CD4-positive, alpha-beta T cell (primary cell): ENCODE measurements at places on chromosomes 1 and 21. TPM values are rescaled to one million over a fixed set of nuclear protein-coding genes. Genes with fewer than 3 reads are reported as not detected.

DNA sequence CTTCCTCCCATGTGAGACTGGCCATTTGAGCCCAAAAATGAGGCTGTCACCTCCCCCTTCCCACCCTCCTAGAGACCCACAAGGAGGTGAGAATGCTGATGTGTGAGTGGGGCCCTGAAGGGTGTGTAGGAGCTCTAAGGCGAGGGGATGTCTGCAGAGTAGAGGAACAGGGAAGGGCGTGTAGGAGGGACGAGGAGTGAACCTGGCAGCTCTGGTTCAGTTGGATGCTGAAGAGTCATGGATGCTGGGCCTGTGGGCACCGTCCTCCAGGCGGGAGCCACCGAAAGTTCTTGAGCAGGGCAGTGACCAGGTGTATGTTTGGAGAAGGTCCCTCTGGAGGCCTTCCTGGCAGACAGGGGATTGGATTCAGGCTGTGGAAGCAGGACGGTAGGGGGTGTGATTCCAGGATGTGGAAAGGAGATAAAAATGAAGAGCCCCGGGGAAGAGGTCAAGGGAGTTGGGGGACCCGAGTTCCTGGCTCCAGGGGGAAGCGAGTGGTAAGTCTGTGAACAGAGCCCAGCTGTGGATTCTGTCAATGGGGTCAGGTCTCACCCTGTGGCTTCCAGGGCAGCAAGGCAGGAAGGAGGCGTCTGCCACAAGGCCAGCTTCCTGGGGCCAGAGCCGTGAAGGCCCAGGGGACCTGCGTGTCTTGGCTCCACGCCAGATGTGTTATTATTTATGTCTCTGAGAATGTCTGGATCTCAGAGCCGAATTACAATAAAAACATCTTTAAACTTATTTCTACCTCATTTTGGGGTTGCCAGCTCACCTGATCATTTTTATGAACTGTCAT is 7.9 kb downstream of the SAMD11 start:
- DNase-seq = no peak

DNA sequence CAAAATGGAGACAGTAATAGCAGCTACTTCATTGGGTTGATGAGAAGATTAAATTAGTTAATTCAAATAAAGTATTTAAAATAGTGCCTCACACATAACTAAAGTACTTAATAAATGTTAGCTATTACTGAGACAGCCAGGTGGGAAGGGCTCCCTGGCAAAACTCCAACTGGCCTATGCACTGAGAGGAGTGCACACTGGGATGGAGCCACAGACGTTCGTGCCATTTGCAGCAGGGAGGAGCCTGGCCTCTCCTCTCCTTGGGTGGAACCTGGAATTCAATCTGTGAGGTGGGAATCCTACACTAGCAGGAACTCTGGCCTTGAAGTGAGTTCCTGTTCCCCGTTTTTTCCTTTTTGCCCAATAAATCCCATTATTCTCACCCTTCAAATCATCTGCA is 28.1 kb downstream of the SLC5A9 start:
- DNase-seq = no peak

Gene LAMB3
- 0.31 TPM for total RNA-seq

GRCh38 chr1:64001038-64001437 is 202.4 kb upstream of the UBE2U start:
- DNase-seq = no peak

Gene TRIM46
- 3.0 TPM for total RNA-seq

GRCh38 chr1:233675893-233676292 is 62.0 kb downstream of the KCNK1 start:
- DNase-seq = no peak

GRCh38 chr1:6040861-6041415 is 4.8 kb upstream of the KCNAB2 start:
- no peak for DNase-seq

GRCh38 chr1:89721351-89721750 is 88.4 kb downstream of the LRRC8C start:
- no peak for DNase-seq

DNA sequence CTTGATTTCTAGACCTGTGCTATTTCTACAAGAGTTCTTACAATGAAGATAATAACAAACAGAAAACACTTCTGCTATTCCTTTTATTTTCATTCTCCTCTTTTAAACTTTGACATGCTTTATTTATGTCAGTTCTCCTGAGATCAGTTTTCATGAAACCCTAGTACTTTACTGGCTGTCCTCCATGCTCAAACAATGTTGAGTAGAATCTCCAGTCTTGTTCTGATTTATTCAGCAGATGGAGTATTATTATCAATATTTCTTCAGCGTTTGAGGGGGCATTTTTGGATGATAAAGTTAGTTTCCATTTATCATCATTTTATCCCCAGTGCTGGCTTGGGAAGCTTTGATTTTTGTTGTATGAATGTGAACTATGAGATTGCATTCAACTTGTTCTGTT is 85.9 kb upstream of the WARS2 start:
- DNase-seq = no peak

DNA sequence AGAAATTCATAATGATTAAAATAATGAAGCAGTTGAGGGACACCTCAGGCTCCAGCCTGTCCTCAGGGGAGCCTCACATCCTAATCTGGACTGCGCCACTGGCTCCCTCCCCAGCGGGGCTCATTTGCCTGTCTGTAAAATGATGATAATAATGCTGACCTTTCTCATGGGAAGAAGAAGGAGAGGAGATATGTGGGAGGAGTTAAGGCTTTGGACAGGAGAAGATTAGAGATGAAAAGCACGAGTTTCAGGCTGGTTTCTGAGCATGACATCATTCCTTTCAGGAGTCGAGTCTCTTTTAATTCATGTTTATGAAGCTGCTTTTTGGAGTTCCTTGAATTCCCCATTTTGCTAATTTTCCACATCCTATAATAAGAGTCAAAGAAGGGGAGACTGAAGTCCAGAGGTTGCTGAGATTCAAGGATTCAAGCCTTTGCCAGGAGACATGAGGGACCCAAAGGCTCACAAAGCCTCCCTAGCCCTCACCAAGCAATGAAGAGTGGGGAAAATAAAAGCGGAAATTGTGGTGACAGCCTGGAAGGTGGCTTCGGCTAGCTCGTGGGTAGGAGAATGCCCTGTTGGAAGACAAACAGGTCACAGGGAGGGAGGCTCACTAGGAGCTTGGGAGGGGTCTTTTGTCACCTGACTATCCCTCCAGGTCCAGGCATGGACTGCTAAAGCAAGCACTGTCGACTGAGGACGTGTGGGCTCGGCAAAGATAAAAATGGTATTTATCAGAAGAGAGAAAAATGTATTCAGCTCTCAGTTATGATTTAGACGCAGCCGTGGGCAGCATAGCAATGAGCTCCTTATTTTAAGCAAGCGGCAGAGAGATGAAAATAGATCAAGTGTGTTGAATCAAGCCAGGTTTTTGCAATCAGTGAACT is 27.5 kb upstream of the STMN1 start:
- DNase-seq = no peak

- no peak for DNase-seq
Observed at GRCh38 chr1:9238134-9238533, 3.6 kb downstream of the H6PD start.

GRCh38 chr1:44724955-44725698 is 5.8 kb downstream of the RNU5D-1 start:
- no peak for DNase-seq

DNA sequence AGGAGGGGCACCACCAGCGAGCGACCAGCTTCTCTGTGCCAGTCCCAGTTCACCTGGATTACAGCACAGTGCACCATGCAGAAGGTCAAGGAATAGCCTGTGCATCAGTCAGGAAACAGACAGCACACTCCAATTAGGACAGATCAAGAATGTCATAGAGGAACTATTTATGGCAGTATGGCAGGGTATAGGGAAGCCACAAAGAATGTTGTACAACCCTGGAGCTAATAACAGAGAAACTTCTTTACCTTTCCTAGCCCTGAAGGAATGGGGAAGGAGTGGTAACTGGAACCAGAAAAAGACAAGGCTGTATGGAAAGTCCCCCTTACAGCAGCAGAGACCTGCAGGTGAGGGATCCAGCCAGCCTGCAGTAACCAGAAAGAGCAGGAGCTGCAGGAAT is 87.8 kb upstream of the USP24 start:
- no peak for DNase-seq
